ENCODE measurements at places on chromosomes 11 and 22. TPM values are rescaled to one million over a fixed set of nuclear protein-coding genes. Genes with fewer than 3 reads are reported as not detected.

Gene DCHS1
- 0.35 TPM for total RNA-seq

Gene MMP27
- not detected for total RNA-seq

GRCh38 chr11:31127290-31127689 lies 242.2 kb downstream of the DCDC1 start:
- H3K36me3 ChIP-seq: no peaks in the 10 kb centered on the region
- H3K4me3 ChIP-seq: no peak overlapping the region
- no peak for DNase-seq
- H3K4me1 ChIP-seq: no peaks in the 10 kb centered on the region

- no peak for DNase-seq
- no peaks in the 10 kb centered on the region for H3K27me3 ChIP-seq
- H3K4me1 ChIP-seq: no peaks in the 10 kb centered on the region
- H3K27ac ChIP-seq: no peak overlapping the region
- no peak overlapping the region for H3K4me3 ChIP-seq
Observed at GRCh38 chr11:70872955-70873735, 379.2 kb downstream of the SHANK2 start.

DNA sequence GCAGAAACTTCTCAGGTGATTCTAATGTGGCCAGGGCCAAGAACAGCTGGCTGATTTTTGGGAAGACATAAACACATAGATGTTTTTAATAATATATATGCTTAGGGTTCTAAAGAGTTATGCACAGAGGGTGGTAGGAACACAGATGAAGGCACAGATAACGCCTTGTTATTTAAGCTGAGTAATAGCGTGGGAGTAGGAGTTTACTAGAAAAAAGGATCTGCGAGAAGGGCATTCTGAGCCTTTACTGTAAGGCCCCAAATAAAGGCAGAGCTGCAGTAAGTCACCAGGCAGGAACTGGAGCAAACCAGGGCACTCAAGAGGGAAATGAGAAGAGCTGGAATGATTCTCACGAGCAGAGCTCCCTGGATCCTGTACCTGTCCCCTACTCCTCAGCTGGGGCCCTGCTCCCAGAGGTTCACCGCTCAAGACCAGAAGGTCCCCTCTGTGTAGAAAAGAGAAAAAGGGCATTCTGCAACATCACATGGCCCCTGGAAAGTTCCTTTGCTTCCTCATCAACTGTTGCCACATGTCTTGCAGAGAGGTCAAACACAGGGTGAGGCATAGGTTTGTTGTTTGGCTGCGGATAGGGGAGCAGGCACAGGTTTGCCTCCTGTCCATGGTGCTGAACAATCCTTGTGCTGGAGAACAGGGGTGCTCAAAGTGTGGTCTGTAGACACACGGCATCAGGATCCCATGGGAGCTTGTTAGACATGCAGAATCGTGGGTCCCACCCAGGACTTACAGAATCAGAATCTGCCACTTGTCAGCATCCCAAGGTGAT lies 125.7 kb downstream of the TENM4 start:
- no peak overlapping the region for H3K27ac ChIP-seq
- no peak overlapping the region for H3K4me3 ChIP-seq
- H3K4me1 ChIP-seq: no peaks in the 10 kb centered on the region
- no peaks in the 10 kb centered on the region for H3K36me3 ChIP-seq

DNA sequence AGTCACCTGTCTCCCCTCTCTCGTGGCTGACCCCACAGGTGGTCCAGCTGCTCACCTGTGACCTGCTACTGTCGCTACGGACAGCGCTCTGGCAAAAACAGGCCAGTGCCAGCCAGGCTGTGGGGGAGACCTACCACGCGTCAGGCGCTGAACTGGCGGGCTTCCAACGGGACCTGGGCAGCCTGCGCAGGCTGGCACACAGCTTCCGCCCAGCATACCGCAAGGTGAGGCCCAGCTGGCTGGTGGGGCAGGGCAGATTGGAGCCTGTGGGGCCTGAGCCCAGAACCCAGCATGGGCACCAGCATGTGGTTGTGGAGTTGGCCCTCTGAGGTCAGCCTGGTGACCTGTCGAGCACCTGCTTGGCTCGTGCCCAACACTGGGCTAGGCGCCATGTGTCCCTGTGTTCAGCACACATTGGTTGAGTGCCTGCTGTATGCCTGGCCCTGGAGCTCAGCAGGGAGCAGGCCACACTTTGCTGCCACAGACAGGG lies 11.9 kb downstream of the SHISA8 start:
- peaks cover 30% of the 10 kb centered on the region for H3K36me3 ChIP-seq
- no peak overlapping the region for H3K4me3 ChIP-seq
- no peak overlapping the region for H3K27ac ChIP-seq
- H3K4me1 ChIP-seq: peaks cover 7% of the 10 kb centered on the region
- H3K27me3 ChIP-seq: no peaks in the 10 kb centered on the region

Gene TUB
- 0.12 TPM for total RNA-seq

- no peaks in the 10 kb centered on the region for H3K36me3 ChIP-seq
- H3K27me3 ChIP-seq: peaks cover 29% of the 10 kb centered on the region
- DNase-seq: no peak
- H3K27ac ChIP-seq: no peak overlapping the region
Observed at GRCh38 chr11:7576726-7577290, 63.0 kb downstream of the PPFIBP2 start.

GRCh38 chr11:74696500-74696899 lies 34.7 kb downstream of the CHRDL2 start:
- no peak overlapping the region for H3K4me3 ChIP-seq
- no peaks in the 10 kb centered on the region for H3K36me3 ChIP-seq
- no peak overlapping the region for H3K27ac ChIP-seq
- no peak for DNase-seq

Gene OPCML
- not detected for total RNA-seq

- H3K27me3 ChIP-seq: peaks cover 3% of the 10 kb centered on the region
- H3K36me3 ChIP-seq: peaks cover 2% of the 10 kb centered on the region
- no peak overlapping the region for H3K27ac ChIP-seq
- DNase-seq: no peak
- H3K4me1 ChIP-seq: peaks cover 35% of the 10 kb centered on the region
- H3K4me3 ChIP-seq: no peak overlapping the region
Observed at GRCh38 chr11:78576549-78577097, 2.0 kb upstream of the NARS2 start.

- no peak overlapping the region for H3K4me3 ChIP-seq
- no peaks in the 10 kb centered on the region for H3K4me1 ChIP-seq
- H3K36me3 ChIP-seq: no peaks in the 10 kb centered on the region
- H3K27ac ChIP-seq: no peak overlapping the region
- no peaks in the 10 kb centered on the region for H3K27me3 ChIP-seq
- DNase-seq: no peak
Observed at GRCh38 chr22:33090836-33091235, 32.7 kb upstream of the SYN3 start.

- no peak overlapping the region for H3K4me3 ChIP-seq
- H3K27ac ChIP-seq: no peak overlapping the region
- no peaks in the 10 kb centered on the region for H3K36me3 ChIP-seq
- no peaks in the 10 kb centered on the region for H3K27me3 ChIP-seq
Observed at GRCh38 chr22:28283068-28283654, 364.1 kb upstream of the PITPNB start.

DNA sequence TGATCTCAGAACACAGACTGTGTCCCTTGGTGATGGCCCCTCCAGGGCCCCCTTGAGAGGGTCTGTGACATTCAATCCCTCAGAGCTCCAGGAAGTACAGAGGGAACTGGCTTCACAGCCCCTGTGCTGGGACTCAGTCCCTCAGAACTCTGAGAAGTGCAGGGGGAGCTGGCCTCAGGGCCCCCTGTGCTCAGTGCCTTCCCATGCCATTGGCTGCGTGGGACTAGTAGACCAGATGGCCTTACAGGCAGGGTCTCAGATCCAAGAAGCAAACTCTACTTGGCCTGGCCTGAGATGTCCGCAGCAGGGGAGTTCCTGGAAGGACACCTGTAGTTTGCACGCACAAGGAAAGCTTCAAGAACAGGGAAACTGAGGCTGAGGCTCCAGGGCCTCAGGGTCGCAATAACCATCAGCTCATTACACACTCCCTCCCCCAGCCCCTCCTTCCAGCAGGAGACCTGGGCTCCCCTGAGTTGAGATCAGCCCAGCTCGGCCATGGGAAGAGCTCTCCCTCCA lies 138.4 kb downstream of the BRD1 start:
- no peak for DNase-seq
- no peaks in the 10 kb centered on the region for H3K27me3 ChIP-seq
- H3K36me3 ChIP-seq: no peaks in the 10 kb centered on the region

DNA sequence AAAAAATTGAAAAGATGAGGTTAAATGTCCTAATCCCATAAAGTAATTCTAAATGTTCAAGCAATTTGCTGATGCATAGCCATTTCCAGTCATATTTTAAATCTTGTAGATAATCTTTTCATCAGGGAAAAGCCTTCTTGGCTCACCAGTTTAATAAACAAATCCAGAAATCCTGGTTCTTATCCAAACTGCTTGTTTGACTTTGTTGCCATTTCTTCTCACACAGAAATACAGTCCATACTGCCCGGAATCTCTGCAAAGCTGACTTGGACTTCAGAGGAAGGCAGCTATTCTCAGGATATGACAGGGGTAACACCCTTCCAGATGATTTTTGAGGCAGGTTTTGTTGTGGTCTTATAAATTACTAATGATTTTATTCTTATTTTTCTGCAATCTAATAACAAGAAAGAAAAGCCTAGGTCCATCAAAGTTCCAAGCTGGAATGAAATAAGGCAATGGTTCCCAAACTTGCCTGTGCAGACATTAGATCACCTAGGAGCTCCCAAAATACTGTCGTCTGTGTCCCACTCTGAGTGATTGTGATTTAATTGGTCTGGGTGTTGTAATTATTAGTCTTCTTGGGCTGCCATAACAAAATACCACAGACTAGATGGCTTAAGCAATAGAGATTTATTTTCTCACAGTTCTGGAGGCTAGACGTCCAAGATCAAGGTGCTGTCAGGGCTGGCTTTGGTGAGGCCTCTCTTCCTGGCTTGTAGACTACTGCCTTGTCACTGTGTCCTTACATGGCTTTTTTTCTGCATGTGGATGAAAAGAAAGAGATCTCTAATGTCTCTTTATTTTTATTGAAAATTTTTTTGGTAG lies 55.1 kb upstream of the RCE1 start:
- no peak overlapping the region for H3K27ac ChIP-seq
- H3K27me3 ChIP-seq: no peaks in the 10 kb centered on the region
- no peak for DNase-seq
- H3K4me3 ChIP-seq: no peak overlapping the region
- H3K4me1 ChIP-seq: no peaks in the 10 kb centered on the region

DNA sequence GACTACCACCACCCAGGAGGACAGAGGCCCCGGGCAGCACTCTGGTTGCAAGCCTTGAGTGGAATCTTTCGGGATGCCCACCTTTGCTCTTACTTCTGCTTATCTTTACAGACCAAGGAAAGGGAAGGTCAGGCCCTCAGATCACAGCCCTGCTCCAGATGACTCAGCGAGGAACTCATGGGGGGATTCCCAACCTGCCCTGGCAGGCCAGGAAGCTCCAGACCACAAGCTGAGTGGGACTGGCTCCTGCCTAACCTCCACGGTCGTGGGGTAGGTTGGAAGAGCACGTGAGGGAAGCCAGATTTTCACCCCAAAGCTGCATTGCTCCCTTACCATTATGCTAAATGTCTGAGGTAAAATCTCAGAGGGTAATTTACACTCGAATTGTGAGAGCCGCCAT lies 11.8 kb downstream of the TBC1D10A start:
- peaks cover 97% of the 10 kb centered on the region for H3K4me1 ChIP-seq
- H3K4me3 ChIP-seq: no peak overlapping the region
- H3K27me3 ChIP-seq: no peaks in the 10 kb centered on the region

DNA sequence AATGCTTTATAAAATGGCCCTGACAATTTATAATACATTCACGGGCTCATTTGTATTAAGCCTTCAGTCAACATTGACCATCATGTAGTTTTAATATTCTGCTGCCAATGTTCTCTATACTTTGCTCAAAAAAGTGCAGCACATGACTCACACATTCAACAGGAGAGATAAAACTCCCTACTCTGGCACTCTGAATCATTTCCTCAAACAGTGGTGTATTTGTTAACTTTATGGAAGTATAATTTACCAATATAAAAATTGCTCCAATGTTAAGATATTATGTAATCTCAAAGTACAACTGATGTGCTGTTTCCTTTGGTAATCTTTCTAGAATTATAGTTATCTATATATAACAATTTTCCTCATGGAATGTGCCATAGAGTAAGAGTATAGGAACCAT lies 39.9 kb downstream of the MAML2 start:
- H3K4me3 ChIP-seq: no peak overlapping the region
- H3K27ac ChIP-seq: no peak overlapping the region
- no peak for DNase-seq
- no peaks in the 10 kb centered on the region for H3K27me3 ChIP-seq

DNA sequence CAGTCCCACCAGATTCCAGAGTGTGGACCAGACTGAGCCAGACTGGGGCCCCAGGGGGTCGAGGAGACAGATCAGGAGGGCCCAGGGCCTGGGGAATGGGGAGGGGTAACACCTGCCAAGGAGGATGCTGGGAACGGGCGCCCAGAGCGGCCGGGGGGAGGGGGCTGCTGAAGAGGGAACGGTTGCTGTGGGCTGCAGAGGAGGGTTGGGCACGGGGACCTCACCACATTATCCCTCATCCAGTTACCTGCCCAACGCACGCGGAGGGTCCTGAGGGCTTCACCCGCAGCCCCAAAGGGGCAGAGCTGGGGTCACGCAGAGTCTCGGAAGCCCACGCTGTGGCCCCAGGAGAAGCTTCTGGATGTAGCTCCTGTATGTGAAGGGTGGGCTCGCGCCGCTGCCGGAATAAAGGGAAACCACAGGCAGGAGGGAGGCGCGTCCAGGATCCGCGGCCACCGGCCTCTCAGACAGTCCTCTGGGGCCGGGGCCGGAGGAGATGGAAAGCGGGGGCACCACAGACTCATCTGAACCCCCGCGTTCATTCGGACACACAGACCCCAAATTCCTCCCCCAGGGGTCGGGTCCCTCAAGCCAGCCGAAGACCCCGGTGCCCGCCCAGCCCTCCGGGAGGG lies 866 bp upstream of the SELENOO start:
- DNase-seq: no peak
- peak overlapping the region; percentile 68 for H3K4me3 ChIP-seq
- H3K36me3 ChIP-seq: peaks cover 18% of the 10 kb centered on the region
- no peaks in the 10 kb centered on the region for H3K27me3 ChIP-seq

DNA sequence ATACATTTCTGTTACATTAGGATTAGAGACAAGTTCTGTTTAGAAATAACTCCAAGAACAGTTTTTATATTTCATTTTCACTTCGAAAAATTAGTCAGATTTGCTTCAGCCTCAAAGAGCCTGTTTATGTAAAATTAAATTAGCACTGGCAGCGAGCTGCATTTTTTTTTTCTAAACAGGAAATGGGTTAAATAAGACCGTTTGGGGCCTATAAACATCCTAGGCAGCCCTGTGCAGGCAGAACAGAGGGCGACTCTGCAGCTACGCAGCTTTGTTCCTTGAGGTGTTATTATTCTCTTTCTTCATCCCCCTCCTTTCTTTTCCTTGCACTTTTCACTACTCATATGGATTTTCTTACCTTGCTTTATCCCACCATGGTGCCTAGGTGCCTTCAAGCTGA lies 48.7 kb downstream of the CWC15 start:
- H3K27ac ChIP-seq: peak overlapping the region; percentile 91
- H3K36me3 ChIP-seq: peaks cover 15% of the 10 kb centered on the region
- no peak overlapping the region for H3K4me3 ChIP-seq
- no peaks in the 10 kb centered on the region for H3K27me3 ChIP-seq

- peak overlapping the region; percentile 95 for H3K27ac ChIP-seq
- peak overlapping the region; percentile 87 for H3K4me3 ChIP-seq
- peak; percentile 17 for DNase-seq
- no peaks in the 10 kb centered on the region for H3K27me3 ChIP-seq
- peaks cover 24% of the 10 kb centered on the region for H3K4me1 ChIP-seq
- H3K36me3 ChIP-seq: peaks cover 3% of the 10 kb centered on the region
Observed at GRCh38 chr11:66478729-66479393, 1.4 kb upstream of the DPP3 start.

Gene NELL1
- total RNA-seq: not detected

Data from activated CD4-positive, alpha-beta T cell treated with anti-CD3 and anti-CD28 coated beads, Interleukin-2, amount 10 ng/mL, durations not matched to agents 7 days and 5 days (primary cell).